ENCODE measurements at places on chromosomes 16 and 17.

DNA sequence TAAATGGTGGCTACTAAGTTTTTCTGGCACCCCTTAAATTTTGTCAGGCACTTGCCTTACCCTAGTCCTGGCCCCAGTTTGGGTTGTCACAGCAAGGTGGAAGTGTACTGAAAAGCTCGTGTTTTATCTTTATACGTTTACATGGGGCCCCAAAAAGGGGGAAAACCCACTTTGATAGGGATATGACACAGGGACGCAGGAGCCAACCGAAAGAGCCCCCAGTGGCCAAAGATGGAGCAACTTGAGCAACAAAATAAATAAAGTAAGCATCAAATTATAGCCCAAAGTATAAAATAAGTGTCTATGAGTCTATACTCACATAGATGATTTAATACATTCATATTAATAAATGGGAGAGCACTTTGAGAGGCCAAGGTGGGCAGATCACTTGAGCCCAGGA lies 5.0 kb upstream of the CETP start:
- no peak for DNase-seq

DNA sequence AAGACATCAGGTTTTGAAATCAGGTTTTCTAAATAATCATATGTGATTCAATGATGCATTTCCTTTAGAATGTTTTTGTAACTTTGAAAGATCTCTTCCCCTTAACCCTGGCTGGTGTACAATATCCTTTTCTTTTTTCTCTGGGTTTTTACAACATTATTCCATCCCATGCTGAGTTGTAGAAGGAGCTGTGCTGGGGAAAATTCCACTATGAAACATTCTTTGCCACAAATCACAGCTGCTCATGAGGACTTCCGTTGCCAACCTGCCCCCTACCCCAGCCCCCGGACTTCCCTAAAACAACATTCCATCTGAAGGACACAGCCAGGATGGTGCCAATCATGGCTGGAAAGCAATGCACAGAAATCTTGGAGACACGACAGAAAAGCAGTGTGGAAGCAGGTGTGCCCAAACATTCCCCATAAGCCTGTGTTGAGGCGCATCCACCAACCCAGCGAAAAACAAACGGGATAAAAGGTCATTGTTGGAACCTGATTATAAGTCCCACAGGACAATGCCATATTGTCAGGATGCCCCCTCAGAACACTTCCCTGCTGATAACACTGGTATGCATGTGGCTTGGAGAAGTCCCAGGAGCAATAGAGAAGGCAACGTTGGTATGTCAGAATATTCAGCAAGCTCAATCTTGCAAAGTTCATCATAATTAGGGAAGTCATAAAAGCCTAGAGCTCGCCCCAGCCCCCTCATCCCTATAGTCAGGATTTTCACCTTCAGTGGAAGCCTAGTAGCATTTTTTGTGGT lies 475.0 kb downstream of the HS3ST3B1 start:
- DNase-seq, result no peak

DNA sequence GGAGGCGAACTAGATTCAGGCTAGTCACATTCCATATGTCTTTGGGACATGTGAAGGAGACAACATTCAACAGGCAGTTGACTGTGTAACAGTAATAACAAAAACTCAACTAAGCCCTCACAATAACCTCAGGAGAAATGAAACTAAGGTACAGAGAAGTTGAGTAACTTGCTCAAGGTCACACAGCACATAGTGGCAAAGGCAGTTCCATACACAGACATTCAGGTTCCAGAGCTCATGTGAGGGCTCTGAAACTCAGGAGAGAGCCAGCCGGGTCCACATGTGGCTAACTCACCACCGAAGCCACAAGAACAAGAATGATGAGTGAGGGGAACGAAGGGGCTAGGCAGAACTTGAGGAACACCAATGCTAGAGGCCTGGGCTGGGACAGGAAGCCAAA lies 46.3 kb upstream of the CCL1 start:
- no peak for DNase-seq

DNA sequence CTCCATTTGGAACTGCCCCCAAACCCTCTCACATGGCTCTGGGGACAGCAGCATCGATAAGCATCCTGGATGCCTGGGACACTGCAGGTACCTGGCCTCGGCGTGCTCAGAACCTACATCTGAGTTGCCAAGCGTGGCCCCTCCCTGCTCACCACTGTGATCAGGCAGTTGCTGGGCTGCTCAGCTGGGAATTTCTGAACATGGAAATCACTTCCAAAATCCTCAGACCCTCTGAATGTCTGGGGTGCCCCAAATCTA lies 6.3 kb downstream of the CDH5 start:
- DNase-seq, result no peak

GRCh38 chr17:12492450-12492849 lies 173.2 kb upstream of the MYOCD start:
- DNase-seq, result no peak

GRCh38 chr16:76574651-76575050 lies 297.4 kb downstream of the CNTNAP4 start:
- no peak for DNase-seq

DNA sequence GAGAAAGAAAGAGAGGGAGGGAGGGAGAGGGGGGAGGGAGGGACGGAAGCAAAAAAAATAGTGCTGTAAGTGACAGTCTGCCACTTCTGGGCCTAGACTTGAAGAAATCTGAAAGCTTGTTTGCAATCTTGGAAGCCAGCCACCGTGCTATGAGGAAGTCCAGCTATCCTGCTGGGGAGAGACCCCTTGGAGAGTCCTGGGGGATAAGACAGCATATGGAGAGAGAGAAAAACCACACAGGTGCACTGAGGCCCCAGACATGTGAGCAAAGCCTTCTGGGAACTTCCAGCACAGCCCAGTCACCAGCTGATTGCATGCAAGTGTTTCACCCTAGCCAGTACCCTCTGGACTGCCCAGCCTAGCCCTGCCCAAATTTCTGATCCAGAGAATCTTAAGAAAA lies 12.6 kb upstream of the ALOX12B start:
- DNase-seq, result no peak

GRCh38 chr16:84042308-84042878 lies at the start of gene SLC38A8:
Gene SLC38A8 (minus strand): TSS chr16:84042795. CDS start chr16:84042157, 638 bp downstream.
- no peak for DNase-seq
